Daoy (cell line): ENCODE measurements at places on chromosomes 3 and 15. TPM values are rescaled to one million over a fixed set of nuclear protein-coding genes. Genes with fewer than 3 reads are reported as not detected.

Gene COL6A6
- 0.21 and 0.63 TPM in 2 replicates for total RNA-seq

Gene CCR8
- not detected in 2 replicates for total RNA-seq

Gene COX5A
- 59.7 and 65.6 TPM in 2 replicates for total RNA-seq

Gene ITGA11
- total RNA-seq = 6.4 and 11.4 TPM in 2 replicates

Gene SPPL2A
- 171 and 184 TPM in 2 replicates for total RNA-seq

Gene LYZL4
- total RNA-seq = 0.23 TPM in 1 of 2 replicates, not detected in the other

Gene COL6A5
- total RNA-seq = under 0.01 TPM in 1 of 2 replicates, not detected in the other

Gene TTBK2
- total RNA-seq = 3.5 and 5.0 TPM in 2 replicates

Gene FHIT
- total RNA-seq = not detected in 2 replicates

Gene POPDC2
- 0.17 TPM in 1 of 2 replicates, not detected in the other for total RNA-seq

Gene CCRL2
- total RNA-seq = 0.29 TPM in 1 of 2 replicates, not detected in the other

Gene MEIS2
- 29.3 and 35.3 TPM in 2 replicates for total RNA-seq

Gene LMLN
- total RNA-seq = 4.4 and 7.7 TPM in 2 replicates

Gene DNAJA4
- total RNA-seq = 1.6 TPM in 1 of 2 replicates, not detected in the other

Gene DUOX1
- 0.03 and 0.17 TPM in 2 replicates for total RNA-seq

Gene LAMB2
- 30.2 and 40.1 TPM in 2 replicates for total RNA-seq

Gene LRRN1
- total RNA-seq = not detected in 2 replicates

Gene GRIP2
- not detected in 2 replicates for total RNA-seq

Gene SCAANT1
- total RNA-seq = not detected in 2 replicates

Gene HTR3E
- total RNA-seq = not detected in 2 replicates
